ENCODE measurements at places on chromosomes 3 and 15. TPM values are rescaled to one million over a fixed set of nuclear protein-coding genes. Genes with fewer than 3 reads are reported as not detected.

Gene ACP3
- 7.3 TPM for total RNA-seq

Gene PLA1A
- 0.52 TPM for total RNA-seq

DNA sequence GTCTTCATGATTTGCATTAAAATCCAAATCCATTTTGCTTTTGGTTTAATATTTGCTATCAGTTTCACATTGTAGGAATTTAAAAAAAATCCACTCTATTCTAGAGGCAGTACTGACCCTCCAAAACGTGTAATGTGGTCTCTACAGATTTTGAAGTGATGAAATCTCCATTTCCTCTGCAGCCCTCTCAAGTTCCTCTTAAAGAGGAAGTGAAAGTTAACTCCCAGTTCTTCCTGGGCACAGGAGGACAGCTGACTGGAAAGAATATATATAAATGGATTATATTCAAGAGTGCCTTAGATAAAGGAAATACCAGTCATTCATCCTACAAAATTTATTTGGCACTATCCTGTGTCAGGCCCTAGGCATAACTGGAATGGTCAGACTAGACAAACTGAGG is 83.5 kb upstream of the PLCL2 start:
- DNase-seq: peak; percentile 16

GRCh38 chr15:20295238-20295811 is 246.3 kb downstream of the GOLGA6L6 start:
- no peak for DNase-seq

- no peak for DNase-seq
Observed at GRCh38 chr3:16494814-16495431, 18.6 kb downstream of the RFTN1 start.
